Activated T-helper 2 cell treated with anti-CD3 and anti-CD28 coated beads, Interferon-gamma antibody, Interleukin-2, Interleukin-4, amounts not matched to agents 10 μg/mL and 5 μg/mL and 100 μg/mL, durations not matched to agents 14 hours and 24 hours and 36 hours (primary cell): ENCODE measurements at places on chromosomes 1 and 21. TPM values are rescaled to one million over a fixed set of nuclear protein-coding genes. Genes with fewer than 3 reads are reported as not detected.

- no peak for DNase-seq
These were observed 3.7 kb downstream of the MIGA1 start for GRCh38 chr1:77783141-77783540.

- DNase-seq: no peak
These were observed 38.5 kb downstream of the TGFB2 start for GRCh38 chr1:218383681-218384080.

- no peak for DNase-seq
These were observed 16.7 kb downstream of the RAB3B start for GRCh38 chr1:51973587-51974474.

DNA sequence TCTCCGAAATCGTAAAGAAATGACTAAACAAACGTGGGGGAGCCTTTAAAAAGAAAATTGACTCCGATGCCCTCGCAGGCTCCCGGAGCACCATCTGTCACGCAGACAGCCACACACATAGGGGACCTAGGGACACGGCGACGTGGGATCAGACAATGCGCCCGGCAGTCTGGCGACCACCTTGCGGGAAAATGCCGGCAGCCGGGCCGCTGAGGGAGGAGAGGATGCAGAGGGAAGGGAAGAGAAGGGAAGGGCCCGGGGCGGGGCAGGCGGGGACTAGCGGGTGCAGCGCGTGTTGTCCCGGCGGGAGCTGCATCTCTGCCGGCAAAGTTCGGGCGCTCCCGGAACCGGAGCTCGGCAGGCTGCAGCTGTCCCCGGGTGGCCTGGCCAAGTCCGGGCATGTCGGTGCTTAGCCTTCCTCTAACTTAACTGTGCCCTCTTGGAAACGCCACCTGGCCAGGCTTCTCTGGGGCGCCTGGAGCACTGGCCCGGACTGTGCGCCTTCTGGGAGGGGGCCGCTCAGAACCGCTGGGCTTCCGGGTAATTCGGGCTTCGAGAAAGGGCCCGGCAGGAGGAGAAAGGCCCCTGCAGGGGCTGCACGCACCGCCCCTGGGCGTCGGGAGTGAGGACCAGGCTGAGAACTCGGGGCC is 1.8 kb downstream of the NHLH2 start:
- no peak for DNase-seq

The C1orf21 gene
- 3.4 and 4.2 TPM in 2 replicates for total RNA-seq
